ENCODE measurements at places on chromosomes 13 and 19.
A peak's percentile ranks its signal among the peaks of the same experiment; 100 is the strongest.

DNA sequence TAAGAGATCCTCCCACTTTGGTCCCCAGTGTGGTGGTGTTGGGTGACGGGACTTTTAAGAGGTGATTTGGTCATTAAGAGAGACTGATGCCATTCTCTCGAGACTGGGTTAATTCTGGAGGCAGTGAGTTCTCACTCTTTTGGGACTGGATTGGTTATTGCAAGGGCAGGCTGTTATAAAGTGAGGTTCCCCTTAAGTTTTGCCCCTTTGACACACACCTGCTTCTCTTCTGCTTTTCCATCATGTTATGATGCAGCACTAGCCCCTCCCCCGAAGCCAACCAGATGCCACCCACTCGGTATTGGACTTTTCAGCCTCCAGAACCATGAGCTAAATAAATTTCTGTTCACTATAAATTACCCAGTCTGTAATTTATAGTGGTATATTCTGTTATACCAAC lies 16.3 kb upstream of the GRAMD1A start:
- no peak for DNase-seq

DNA sequence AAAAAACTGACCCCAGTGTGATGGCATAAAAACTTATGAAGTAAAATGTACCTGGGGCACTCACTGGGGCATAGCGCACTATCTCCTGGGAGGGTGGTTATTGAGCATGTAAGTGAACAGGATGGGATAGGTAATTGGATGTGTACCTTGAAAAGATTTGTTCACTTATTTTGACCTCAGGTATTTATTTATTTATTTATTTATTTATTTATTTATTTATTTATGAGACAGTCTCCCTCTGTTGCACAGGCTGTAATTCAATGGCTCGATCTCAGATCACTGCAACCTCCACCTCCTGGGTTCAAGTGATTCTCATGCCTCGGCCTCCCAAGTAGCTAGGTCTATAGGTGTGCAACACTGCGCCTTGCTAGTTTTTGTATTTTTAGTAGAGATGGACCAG lies 5.9 kb upstream of the ZNF626 start:
- no peak for DNase-seq

DNA sequence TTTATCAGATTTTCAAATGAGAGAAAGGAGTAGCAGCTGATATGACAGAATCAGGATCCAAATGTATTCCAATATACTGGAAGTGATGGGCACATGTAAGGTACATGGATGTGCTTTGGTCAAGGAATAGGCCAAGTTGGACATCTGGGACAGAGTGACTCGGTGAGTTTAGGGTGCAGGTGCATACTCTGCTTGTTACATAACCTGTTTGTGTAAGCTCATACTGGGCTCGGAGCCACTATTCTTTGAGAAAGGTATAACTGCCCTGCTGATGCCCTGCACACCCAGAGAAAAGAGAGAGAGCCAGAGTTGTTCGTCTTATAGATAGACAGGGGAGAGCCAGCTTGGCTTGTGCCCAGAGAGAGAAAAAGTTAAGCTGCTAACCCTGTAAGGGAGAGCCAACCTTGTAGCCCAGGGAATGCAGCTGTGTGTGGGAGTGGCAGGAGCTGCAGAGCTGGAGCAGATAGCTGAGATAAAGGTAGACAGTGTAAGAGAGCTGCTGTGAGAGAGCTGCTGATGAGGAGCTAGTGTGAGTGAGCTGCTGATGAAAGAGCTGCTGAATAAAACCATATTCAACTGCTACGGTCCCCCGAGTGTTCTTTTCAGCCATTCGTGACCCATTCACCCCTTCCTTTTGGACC lies 40.7 kb upstream of the N4BP2L1 start:
- DNase-seq: no peak

GRCh38 chr13:46382224-46382623 lies 4.8 kb downstream of the RUBCNL start:
- no peak for DNase-seq

- no peak for DNase-seq
Observed at GRCh38 chr19:5240011-5240410, 100.6 kb downstream of the PTPRS start.

DNA sequence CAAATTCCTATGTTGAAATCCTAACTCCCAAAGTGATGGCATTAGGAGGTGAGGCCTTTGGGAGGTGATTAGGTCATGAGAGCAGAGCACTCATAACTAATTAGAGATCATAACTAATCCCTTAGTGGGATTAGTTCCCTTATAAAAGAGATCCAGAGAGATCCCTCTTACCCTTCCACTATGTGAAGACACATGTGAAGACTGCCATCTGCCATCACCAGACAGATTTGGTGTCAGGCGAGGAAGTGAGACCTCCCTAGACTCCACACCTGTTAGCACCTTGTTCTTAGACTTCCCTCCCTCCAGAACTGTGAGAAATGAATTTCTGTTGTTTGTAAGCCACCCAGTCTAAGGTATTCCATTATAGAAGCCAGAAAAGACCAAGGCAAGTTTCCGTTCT lies 112.2 kb downstream of the NDFIP2 start:
- no peak for DNase-seq

GRCh38 chr19:15449620-15450527 lies at the start of gene WIZ:
Gene WIZ, minus strand, starts transcription at chr19:15449956. Its CDS starts 1,649 bp downstream, at chr19:15448307.
- peak; percentile 71 for DNase-seq

DNA sequence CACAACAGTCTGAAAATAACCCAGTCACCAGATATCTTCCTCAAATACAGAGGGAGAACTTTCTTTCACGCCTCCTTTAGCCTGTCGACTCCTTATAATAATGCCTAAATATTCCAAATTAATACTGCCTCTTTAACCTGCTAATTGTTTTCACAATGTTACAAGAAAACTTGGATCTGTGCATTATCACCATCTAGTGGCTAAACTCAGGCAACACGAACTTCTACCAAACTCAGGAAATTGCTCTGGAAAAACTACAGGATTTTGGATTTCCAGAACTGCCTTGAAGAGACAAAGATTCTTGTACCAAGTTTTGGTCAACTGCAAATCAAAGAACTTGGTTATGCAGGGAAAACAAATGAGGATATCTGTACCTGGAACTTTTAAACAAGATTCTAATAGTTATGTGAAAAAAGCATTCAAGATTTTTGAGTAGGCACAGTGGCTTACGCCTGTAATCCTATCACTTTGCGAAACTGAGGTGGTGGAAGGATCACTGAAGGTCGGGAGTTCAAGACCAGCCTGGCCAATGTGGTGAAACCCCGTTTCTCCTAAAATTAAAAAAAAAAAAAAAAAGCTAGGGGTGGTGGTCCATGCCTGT lies 10.8 kb downstream of the CLN5 start:
- no peak for DNase-seq

DNA sequence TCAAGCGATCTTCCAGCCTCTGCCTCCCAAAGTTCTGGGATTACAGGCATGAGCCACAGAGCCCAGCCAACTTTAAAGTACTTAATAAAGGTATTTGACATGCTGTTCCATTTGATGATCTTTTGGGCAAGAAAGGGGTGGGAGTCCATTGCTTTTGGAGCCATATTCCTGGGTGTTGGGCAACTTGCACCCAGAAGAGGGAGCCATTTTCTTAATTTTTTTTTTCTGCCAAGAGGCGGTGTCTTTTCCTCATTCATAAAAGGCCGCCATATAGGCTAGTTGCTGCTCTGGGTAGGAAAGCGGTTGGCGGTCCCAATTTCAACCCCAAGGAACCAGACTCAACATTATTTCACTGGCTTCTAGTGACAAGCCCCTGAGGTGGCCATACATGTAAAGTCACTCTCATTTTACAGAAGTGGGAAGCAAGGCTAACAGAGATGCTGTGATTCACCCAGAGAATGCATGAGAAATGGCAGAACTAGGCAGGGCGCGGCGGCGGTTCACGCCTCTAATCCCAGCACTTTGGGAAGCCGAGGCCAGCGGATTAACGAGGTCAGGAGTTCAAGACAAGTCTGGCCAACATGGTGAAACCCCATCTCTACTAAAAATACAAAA lies 139.6 kb downstream of the CACNA1A start:
- no peak for DNase-seq
